ENCODE measurements at places on chromosomes 7 and 10. TPM values are rescaled to one million over a fixed set of nuclear protein-coding genes. Genes with fewer than 3 reads are reported as not detected.

DNA sequence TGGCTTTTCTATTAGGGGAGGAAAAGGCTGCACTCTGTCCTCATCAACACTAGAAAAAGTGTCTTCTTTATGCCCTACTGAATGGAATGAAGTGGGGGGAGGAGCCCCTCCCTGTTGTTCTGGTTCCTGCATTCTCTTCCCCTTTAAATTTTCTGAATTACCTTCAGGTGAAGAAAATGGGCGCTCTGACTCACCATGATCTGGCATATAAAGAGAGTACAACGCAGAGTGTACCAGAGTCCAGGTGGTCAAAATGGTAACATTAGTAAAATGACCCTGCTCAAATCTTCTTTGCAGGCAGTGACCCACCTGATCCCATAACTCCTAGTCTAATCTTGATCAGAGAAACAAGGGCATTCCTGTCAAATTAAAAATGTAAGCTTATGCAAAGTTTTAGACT lies 80.7 kb downstream of the THSD7A start:
- no peak for DNase-seq

- no peak for DNase-seq
Measured at GRCh38 chr10:52463826-52464225, 149.7 kb downstream of the DKK1 start.

- DNase-seq: peak; percentile 50
Measured at GRCh38 chr10:133100706-133101415, 13.1 kb downstream of the ADGRA1 start.

DNA sequence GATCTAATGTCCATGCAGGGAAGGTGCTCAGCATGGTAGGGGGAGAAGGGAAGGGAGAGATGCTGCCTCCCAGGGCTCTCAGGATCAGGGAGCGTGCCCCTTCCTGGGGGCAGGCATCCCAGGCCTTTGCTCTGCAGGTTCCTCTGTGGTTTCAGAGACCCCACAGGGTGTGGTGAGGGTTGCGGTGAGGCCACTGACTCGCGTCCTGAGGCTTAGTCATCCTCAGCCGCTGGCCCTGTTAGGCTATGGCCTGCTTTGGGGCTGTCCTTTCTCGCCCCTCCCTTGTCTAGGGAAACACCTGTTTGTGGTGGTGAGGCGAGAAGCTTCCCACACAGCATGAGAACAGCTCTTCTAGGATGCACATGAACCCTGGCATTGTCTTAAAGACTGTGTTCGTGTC lies 558.3 kb upstream of the FOXK1 start:
- DNase-seq: no peak

DNA sequence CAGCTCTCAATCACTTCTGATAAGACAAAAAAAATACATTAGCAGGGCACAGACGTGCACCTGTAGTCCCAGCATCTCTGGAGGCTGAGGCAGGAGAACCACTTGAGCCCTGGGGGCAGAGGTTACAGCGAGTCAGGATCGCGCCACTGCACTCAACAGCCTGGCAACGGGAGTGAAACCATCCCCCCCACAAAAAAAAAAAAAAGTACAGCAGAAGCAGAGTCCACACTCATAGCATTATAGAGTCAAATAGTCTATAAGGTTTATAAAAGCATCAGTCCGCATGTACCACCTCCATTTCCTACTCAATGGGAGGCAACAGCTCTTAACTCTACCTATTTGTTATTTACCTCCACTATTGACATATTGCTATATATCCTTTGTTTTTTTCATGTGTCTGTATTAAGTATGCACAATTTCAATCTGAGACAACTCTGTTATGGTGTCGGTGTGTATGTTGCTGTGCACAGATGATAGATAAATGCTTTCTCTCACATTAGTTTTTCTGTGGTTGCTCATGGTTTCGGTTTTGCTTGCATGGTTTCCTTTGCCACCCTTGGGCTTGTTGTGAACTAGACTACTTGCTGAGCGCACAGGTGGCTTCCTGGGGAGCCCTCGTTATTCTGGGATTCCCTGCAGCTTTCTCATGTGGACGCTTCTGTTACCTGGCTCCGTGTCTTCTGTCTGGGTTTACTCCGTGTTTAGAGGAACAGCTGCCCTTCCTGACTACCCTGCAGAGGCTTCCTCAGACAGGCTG lies 40.4 kb downstream of the PROSER2 start:
- peak; percentile 89 for DNase-seq

GRCh38 chr10:84329196-84329611 lies 815 bp downstream of the CCSER2 start:
- DNase-seq: peak; percentile 89

- no peak for DNase-seq
Measured at GRCh38 chr7:4747746-4748145, 27.7 kb upstream of the AP5Z1 start.

GRCh38 chr7:30166841-30167235 lies 32.1 kb downstream of the MTURN start:
- no peak for DNase-seq

DNA sequence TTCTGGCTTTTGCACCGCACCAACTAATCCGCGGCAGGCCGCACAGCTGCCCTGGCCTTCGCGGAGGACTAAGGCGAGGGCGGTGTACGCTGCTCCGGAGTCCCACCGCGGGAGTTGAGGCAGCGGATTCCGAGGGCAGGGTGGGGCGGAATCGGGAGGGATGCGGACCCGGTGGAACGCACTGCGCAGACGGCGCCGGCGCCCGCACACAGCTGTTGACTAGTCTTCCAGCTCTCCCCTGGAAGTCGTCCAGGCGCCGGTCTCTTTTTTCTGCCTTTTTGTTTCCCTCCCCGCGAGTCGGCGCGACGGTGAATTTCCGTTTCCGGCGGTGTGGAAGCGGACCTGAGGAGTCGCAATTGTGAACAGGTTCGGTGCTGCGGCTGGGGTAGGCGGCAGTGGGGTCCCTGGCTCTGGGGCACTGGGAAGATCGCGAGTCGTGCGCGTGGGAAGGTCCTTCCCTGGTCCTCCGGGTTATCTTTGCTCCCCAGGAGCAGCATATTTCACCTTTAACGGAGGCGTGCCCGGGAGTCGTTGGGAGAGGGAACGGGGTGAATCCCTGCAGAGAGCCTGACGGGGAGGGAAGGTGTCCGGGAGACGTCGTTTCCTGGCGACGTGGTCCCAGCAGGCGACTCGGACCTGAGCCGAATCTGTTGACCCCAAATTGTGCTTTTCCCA lies at the start of gene ASAH2B:
ASAH2B (plus strand) TSS at position 319 of the 675 bp plus-strand sequence. CDS start 5,195 bp downstream, outside the sequence.
- peak; percentile 85 for DNase-seq

DNA sequence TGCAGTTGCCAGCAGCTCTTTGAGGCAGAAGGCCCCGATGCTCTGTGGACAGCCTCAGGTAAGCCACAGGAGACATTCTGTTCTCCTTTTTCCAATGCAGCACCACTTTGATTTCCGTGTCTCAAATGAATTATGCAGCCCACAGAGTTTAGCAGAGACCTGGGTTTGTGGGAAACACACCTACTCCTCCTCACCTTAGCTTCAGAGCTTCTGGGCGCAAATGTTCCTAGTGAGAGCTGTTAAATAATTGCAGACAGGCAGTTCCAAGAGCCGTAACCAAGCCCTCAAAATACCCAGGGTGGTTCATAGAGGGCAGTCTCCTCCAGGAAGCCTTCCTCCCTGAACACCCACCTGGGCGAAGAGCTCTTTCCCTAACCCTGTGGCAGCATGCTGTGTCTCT lies 69.2 kb upstream of the AGK start:
- DNase-seq: no peak

DNA sequence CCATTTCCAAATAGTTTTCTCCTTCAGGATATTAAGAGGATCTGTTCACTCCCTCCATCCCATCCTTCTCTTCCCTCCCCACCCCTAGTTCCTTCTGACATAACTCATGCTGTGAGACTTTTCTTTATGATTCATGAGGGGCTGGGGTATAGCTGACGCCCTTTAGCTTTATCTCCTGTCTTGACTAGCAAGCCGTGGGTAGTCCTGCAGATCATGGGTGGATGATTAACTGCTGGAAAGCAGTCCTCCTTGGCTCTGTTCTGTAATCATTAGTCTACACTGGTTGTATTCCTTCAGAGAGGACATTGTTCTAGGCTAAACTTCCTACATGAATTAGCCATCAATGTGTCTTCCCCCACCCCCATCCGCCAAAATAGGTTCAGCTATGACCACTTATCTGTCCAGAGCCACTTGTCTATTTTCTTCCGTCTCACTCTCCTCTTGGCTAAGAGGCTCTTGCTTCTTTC lies 135.4 kb downstream of the LRRC4 start:
- no peak for DNase-seq

- no peak for DNase-seq
Measured at GRCh38 chr7:30658479-30659074, 23.7 kb downstream of the CRHR2 start.

DNA sequence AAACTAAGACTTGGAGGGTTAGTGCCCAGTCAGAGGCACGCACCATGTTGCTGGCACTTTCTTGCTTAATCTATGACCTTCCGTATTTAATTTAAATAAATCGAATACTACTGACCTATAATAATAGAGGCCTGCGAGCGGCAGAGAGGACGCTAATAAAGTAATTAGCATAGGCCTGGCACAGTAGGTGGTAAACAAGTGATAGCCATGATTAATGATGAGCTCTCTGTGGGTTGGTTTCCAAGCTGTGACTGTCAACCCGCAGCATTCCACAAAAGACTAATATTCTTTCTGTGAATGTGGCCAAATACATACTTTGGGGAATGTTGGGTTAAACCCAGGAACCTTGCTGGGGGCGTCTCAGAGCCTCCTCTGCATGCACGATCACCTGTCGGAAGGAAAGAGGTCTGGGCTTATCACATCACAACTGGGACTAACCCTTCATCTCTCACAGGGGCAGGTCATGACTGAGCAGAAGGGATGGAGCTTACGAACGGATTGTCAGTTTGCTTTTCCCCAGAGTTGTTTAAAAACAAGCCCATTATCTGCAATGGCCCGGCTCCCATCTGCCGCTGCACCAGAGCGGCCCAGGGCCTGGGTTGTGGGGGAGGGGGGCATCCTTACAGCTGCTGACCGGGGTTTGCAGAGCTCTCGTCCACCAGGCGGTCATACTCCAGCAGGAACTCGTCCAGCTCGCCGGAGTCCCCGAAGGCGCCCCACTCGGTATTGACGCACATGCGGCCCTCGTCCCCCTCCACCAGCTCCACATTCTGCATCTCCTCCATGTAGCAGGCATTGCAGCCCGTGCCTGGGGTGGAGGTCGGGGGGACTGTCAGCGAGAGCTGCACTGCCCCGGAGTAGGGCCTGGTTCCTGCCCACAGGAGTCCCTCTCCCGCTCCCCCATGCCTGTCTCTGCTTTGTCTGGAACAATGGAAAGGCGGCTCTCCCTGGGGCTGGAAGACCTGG lies 6.2 kb upstream of the MYL7 start:
- no peak for DNase-seq

DNA sequence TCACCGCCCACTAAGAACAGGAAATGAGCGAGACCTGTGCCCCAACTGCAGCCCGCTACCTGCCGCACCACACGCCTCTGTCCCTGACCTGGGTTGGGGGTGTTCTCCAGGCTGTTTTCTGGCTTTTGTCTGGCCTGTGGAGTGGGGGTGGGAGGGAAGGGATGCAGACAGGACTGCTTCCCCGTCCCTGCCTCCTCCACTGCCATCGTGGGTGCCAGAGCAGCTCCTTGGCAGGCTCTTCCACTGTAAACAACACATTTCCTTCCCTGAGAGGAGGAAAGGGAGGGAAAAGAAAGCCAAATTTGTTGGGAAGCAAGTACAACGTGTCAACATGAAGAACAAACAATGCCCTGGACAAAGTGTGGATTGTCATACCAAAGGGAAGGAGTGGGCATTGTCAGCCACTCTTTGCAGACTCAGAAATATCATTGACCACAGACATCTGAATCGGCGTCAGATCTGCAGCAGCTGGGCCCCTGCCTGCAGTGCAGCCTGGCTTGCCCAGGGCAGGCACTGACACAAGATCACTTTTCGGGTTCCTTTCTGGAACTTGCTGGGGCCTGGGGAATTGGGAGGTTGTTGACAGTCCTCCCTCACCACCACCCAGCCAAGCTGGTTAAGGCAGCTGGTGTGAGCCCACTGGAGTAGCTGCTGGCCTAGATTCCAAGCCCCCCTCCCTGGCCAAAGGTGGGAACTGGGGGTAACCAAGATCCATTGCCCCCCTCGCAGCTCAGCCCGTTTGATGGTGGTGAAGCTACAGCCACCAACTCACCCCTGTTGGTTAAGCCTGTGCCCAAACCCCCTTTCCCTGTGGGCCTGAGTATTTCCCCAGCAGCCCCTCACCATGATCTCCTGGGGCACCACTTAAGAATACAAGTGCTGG lies 22.6 kb upstream of the TRIM8 start:
- DNase-seq: no peak

DNA sequence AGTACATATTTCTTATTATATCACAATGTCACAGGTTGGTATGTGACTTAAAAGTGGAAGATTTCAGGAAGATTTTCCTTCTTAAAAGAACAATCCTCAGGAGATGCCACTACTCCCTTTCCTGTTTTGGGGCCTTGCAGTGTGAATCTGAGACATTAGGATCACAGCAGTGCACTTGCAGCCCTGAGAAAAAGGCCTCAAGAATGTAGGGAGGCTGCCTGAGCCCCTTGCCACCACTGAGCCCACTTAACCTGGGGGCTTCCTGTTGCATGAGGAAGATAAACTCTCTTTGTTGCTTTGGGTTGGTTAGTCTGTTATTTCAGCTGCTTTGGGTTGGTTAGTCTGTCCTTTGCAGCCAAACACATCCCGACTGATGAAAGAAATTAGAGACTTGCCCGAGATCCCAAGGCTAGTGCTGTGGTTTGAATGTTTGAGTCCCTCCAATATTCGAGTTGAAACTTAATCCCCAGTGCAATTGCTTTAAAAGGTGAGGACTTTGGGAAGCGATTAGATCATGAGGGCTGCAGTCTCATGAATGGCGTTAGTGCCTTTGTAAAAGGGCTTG lies 151.3 kb upstream of the SP4 start:
- DNase-seq: no peak

GRCh38 chr7:92330835-92331438 lies 85.2 kb downstream of the ANKIB1 start:
- DNase-seq: no peak

GRCh38 chr7:46150202-46150601 lies 229.1 kb upstream of the IGFBP3 start:
- DNase-seq: no peak

GRCh38 chr10:26859241-26860101 lies 1.3 kb downstream of the ABI1 start:
- no peak for DNase-seq

LBX1 gene
- total RNA-seq: not detected

GDF10 gene
- total RNA-seq: 0.45 TPM

CALML3 gene
- total RNA-seq: not detected

SPDYE1 gene
- not detected for total RNA-seq

Data from activated CD8-positive, alpha-beta memory T cell treated with anti-CD3 and anti-CD28 coated beads, Interleukin-2, amount 10 ng/mL, durations not matched to agents 7 days and 5 days (primary cell).